ENCODE measurements at places on chromosomes 11 and 22.
A peak's percentile ranks its signal among the peaks of the same experiment; 100 is the strongest.

DNA sequence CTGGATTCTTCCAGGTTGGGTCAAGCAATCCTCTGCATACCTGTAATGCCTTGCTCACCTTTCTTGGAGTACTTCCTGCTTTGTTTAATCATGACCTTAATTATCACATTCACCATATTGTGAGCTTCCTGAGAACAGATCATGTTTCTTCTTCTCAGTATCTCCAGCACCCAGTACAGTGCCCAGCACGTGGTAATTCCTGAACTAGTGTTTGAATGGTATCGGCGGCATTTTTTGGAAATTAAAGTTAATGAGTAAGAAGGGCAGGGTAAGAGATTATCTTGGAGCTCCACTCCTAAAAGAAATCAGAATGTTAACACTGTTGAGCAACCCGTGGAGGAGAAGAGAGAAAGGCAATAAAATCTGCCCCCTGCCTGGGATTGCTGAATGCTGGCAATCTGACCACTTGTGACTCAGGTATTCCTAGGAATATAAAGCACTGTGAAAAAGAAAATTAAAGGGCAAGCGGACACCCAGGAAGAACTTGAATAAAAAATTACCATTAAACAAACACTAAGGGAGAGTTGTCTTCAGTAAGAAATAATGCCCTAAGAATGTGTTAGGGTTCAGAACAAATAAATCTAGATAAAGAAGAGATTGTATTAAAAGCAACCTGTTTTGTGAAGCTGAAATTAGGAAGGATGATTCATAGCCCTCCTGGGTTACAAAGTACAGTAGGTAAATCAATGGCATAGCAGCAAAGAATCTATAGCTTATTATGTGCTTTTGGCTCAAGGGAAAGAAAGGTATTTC is 92.9 kb downstream of the PDHX start:
- no peak overlapping the region for H3K4me3 ChIP-seq
- DNase-seq: no peak
- no peaks in the 10 kb centered on the region for H3K36me3 ChIP-seq
- no peaks in the 10 kb centered on the region for H3K27me3 ChIP-seq

GRCh38 chr11:29914203-29914930 is 102.5 kb downstream of the KCNA4 start:
- H3K27me3 ChIP-seq: no peaks in the 10 kb centered on the region
- no peak for DNase-seq

DNA sequence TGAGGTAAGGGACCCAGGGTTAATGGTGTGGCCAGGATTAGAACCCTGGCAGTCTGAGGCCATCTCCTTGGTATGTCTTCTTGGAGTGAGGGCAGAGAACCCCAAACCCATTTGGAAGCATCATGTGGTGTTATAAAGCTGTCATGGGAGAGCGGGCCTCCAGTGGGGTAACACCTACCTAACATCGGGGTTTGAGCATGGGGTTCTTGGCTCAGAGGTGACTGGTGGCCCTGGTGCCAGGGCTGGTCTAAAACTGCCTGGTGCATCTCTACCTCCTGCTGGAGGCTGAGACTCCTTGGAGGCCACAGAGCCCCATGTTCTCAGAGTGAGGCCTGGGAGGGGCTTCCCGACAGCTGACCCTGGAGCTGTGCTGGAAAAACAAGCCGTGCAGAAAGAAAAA is 4.5 kb downstream of the PRDM11 start:
- DNase-seq: no peak
- no peaks in the 10 kb centered on the region for H3K27me3 ChIP-seq
- 0 out of 2 replicates have a peak, but pooled peaks cover 2% of the 10 kb centered on the region for H3K4me1 ChIP-seq
- no peaks in the 10 kb centered on the region for H3K36me3 ChIP-seq
- no peak overlapping the region for H3K4me3 ChIP-seq

DNA sequence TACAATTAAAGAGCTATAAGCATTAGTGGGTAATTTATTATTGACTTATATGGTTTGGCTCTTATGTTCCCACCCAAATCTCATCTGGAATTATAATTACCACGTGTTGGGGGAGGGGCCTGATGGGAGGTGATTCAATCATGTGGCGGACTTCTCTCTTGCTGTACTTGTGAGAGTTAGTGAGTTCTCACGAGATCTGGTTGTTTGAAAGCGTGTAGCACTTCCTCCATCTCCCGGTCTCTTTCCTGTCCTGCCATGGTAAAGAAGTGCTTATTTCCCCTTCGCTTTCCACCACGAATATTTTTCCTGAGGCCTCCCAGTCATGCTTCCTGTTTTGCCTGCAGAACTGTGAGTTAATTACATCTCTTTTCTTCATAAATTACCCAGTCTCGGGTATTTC is 28.1 kb upstream of the CHORDC1 start:
- H3K4me3 ChIP-seq: no peak overlapping the region
- no peaks in the 10 kb centered on the region for H3K36me3 ChIP-seq
- no peaks in the 10 kb centered on the region for H3K27me3 ChIP-seq

DNA sequence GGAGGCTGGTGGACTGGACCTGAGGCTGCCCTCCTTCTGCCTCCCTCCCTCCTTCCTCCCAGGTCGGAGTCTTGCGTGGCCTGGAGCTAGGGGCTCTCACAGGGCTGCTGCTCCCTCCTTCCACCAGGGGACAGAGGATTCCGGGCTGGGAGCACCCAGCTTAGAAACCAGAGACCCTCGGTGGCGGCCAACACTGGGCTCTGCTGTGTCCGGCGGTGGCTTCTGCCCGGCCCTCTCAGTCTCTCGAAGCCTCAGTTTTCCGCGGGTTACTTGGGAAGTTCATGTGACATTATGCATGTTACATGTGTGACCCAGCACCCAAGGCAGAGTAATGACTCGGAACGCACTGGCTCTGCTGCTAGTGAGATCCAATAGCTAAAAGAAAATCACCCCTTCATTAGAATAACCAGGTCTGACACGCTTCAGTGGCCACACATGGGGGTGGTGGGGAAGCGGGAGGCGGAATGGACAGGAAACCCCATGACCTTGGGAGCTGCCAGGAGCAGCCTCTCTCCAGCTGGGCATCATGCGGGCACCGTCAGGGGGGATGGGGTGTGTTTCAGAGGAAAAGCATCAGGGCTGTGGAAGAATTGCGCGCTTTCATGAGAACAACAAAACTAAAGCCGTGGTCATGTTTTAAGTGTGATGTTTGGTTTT is 5.9 kb upstream of the MRGPRG start:
- H3K4me3 ChIP-seq: no peak overlapping the region
- DNase-seq: no peak
- H3K36me3 ChIP-seq: no peaks in the 10 kb centered on the region
- H3K4me1 ChIP-seq: peaks cover 21% of the 10 kb centered on the region

GRCh38 chr22:16955081-16955480 is 52.9 kb downstream of the GAB4 start:
- H3K4me1 ChIP-seq: no peaks in the 10 kb centered on the region
- H3K36me3 ChIP-seq: no peaks in the 10 kb centered on the region
- no peak overlapping the region for H3K4me3 ChIP-seq

GRCh38 chr11:47488674-47489394 is 39.9 kb upstream of the RAPSN start:
- no peaks in the 10 kb centered on the region for H3K4me1 ChIP-seq
- no peaks in the 10 kb centered on the region for H3K27me3 ChIP-seq
- H3K4me3 ChIP-seq: no peak overlapping the region
- no peak overlapping the region for H3K27ac ChIP-seq
- no peak for DNase-seq
- peaks cover 3% of the 10 kb centered on the region for H3K36me3 ChIP-seq

DNA sequence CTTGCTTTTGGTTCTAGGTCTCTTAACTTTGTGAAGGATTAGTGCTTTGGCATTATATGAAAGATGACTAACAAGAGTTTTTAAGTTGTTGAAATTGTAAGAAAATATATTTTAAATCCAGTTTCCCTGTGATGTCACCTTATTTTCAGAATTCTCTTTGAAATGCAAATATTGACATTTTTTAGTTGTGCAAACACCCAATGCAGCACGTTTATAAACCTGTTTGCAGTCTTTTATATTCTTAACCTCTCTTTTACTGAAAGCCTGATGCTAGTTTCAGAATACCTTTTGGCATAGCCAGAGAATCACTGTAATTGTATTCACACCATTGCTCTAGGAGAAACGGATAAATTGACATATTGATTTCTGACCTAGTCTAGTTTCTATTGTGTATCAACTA is 42.8 kb upstream of the SLC37A2 start:
- no peaks in the 10 kb centered on the region for H3K27me3 ChIP-seq
- no peak overlapping the region for H3K4me3 ChIP-seq
- no peak for DNase-seq
- no peak overlapping the region for H3K27ac ChIP-seq
- H3K36me3 ChIP-seq: no peaks in the 10 kb centered on the region

DNA sequence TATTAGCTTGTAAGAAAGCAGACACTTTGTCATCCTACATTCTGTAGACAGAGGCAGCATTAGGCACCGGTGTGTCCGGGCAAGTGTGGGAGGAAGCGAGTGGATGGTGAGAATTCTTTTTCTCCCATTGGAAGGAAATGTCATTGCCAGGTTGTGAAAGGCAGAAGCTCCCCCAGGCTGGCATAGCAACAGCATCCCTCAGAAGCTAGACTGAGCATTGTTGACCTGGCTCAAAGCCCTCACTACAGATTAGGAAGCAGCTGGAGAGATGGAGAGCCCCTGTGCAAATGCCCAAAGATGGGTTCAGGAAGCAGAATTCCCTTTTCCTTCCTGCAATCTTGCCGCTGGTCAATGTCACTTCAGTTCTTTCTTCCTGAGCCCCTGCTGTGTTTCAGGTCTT is 1299.3 kb downstream of the TBC1D22A start:
- H3K4me1 ChIP-seq: no peaks in the 10 kb centered on the region
- DNase-seq: no peak
- H3K27me3 ChIP-seq: no peaks in the 10 kb centered on the region

DNA sequence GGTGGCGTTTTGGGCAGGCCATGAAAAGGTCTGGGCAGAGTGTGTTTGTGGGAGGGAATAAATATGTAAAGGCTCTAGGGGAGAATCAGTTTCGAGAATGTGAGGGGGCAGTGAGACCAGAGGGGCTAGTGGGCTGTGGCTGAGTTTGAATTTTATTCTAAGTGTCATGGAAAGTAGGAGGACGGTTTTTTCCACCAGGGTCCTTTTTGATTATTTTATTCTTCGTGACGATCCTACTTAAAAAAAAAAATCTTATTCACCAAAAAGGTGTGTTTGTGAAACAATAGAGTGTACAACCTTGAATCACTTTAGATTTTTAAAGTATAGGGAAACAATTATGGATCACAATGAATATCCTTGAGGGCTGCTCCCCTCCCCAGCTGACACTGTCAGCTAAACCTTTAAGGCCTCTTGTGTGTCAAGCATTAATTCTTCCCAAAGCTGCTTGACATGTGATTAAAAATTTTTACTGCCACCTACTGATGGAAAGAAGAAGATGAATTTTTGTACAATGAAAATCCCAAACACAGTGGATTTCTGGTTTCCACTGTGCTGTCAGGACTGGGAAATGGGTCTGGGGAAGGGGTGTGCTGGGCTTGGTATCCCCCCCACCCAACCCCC is 107.5 kb upstream of the OR4B1 start:
- H3K27ac ChIP-seq: peak overlapping the region; percentile 82
- peak overlapping the region; percentile 39 for H3K4me3 ChIP-seq
- H3K4me1 ChIP-seq: peaks cover 41% of the 10 kb centered on the region
- no peaks in the 10 kb centered on the region for H3K27me3 ChIP-seq

DNA sequence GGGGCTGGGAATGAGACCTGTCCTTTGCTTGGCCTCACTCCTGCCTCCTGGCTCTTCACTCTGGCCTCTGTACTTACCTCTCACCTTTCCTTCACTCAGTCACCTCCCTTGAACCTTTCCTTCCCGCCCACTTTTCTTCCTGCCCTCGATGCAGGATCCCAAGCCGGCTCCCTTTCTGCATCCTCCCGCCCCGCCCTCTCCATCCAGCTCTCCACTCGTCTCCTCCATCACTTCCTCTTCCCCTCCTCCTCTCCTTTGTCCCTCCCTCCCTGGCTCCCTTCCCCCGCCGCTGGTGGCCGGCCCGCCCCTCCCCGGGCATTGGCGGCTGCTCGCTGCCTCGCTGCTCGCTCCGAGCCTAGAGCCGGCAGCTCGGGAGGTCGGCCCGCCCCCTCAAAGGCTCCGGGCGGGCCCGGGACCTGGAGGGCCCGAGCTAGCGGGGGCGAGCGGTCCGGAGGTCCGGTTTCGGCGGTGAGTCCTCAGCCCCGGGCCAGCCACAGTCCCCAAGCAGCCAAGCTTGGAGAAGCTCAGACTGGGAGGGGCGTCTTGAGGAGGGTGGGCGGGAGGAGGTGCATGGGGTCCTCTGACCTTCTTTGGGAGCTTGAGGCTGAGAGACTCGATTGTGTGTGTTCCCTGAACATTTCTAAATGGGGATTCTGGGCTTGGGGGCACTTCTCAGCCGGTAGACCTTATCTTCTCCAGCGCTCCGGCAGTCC is 13.8 kb downstream of the PHLDB1 start:
- no peak for DNase-seq
- H3K4me1 ChIP-seq: no peaks in the 10 kb centered on the region
- H3K4me3 ChIP-seq: peak overlapping the region; percentile 26
- H3K36me3 ChIP-seq: no peaks in the 10 kb centered on the region
- no peak overlapping the region for H3K27ac ChIP-seq

GRCh38 chr11:71372693-71373657 is 75.2 kb downstream of the DHCR7 start:
- no peaks in the 10 kb centered on the region for H3K36me3 ChIP-seq
- H3K27ac ChIP-seq: no peak overlapping the region
- peaks cover 13% of the 10 kb centered on the region for H3K4me1 ChIP-seq
- DNase-seq: no peak

- H3K27me3 ChIP-seq: no peaks in the 10 kb centered on the region
- H3K36me3 ChIP-seq: no peaks in the 10 kb centered on the region
- no peak overlapping the region for H3K4me3 ChIP-seq
- H3K4me1 ChIP-seq: no peaks in the 10 kb centered on the region
Measured at GRCh38 chr22:46635756-46636155, 15.6 kb downstream of the GRAMD4 start.

GRCh38 chr11:75100314-75100713 is 3.6 kb upstream of the OR2AT4 start:
- H3K27ac ChIP-seq: no peak overlapping the region
- no peaks in the 10 kb centered on the region for H3K4me1 ChIP-seq
- no peak overlapping the region for H3K4me3 ChIP-seq
- no peaks in the 10 kb centered on the region for H3K27me3 ChIP-seq
- no peaks in the 10 kb centered on the region for H3K36me3 ChIP-seq

DNA sequence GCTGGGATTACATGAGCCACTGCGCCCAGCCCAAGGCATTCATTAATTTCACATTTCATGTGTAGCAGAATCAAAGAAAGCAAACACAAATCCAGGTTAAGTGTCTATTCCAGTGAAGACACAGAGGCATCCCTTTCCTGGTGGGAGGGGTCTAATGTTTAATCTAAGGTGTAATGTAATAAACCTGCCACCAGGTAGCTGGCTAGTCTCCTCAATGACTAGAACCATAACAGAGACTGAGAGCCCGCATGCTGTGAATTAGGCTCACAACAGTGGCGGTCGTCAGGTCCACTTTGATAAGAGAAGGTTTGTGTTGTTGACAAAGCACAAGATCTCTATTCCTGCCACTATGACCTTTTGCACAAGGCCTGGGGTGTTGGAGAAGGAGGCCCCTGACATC is 64.2 kb upstream of the ADA2 start:
- DNase-seq: no peak
- no peak overlapping the region for H3K27ac ChIP-seq
- no peaks in the 10 kb centered on the region for H3K36me3 ChIP-seq
- H3K4me3 ChIP-seq: no peak overlapping the region

GRCh38 chr22:40252146-40252545 is 74.4 kb downstream of the TNRC6B start:
- no peak for DNase-seq
- H3K27me3 ChIP-seq: no peaks in the 10 kb centered on the region
- no peaks in the 10 kb centered on the region for H3K36me3 ChIP-seq
- no peaks in the 10 kb centered on the region for H3K4me1 ChIP-seq
- no peak overlapping the region for H3K27ac ChIP-seq
- H3K4me3 ChIP-seq: no peak overlapping the region

- no peaks in the 10 kb centered on the region for H3K4me1 ChIP-seq
- H3K27ac ChIP-seq: no peak overlapping the region
- no peak for DNase-seq
- no peaks in the 10 kb centered on the region for H3K36me3 ChIP-seq
- no peaks in the 10 kb centered on the region for H3K27me3 ChIP-seq
Measured at GRCh38 chr11:120867531-120867930, 156.4 kb upstream of the TBCEL start.
